Suppressor macrophage treated with lipopolysaccharide for 1 hour (primary cell): ENCODE measurements at places on chromosomes 6 and 20.

DNA sequence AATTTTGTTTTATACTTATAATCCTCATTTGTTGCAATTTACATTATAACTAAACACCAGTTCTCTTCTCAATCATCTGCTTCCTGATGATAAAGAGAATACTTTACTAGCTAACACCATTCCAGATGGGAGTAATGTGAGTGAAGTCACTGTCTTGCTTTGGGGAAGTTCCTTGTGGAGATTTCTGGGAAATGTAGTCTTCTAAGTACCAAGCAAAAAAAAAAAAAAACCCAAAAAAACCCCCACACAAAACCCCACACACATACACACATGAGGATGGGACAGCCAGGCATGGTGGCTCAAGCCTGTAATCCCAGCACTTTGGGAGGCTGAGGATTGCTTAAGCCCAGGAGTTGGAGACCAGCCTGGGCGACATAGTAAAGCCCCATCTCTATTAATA, 2.2 kb upstream of the SNPH start:
- peak; percentile 60 for DNase-seq

- no peak for DNase-seq
Measured at GRCh38 chr20:25085756-25086495, 4.0 kb upstream of the VSX1 start.

DNA sequence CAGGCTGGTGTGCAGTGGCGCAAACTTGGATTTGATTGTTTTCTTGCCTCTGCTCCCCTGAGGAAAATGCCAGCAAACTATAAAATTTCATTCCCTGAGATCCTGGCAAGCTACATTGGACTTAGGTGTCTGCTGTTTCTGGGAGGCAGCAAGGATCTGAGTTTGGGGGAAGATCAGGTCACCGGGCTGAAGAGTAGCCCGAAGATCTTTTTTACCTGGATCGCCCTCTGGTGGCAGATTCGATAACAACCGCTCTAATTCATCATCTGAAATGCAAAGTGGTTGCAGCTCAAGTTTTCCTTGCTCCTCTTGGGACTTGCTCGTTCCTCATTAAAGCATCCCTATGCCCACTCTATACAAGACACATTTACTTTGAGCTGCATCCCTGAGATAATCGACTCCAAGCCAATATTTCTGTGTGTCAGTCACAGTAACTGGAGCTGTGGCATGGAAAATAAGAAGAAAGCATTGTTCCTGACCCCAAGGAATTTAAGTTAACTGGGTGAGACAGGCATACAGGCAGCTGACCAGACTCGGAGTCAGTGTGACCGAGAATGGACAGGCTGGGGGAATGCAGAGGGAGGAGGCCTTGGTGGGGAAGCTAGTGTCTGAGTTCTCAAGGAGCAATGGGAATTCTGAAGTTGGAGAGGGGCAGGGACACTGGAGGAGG, 131.8 kb upstream of the PROKR2 start:
- DNase-seq, result peak; percentile 71

- no peak for DNase-seq
Measured at GRCh38 chr6:124670801-124671200, 291.4 kb upstream of the RNF217 start.

- DNase-seq, result no peak
Measured at GRCh38 chr6:1605004-1605892, 4.5 kb upstream of the FOXC1 start.

GRCh38 chr6:122374307-122374706, 25.1 kb upstream of the HSF2 start:
- no peak for DNase-seq

- DNase-seq, result no peak
Measured at GRCh38 chr6:162875070-162875469, 147.3 kb downstream of the PACRG start.

DNA sequence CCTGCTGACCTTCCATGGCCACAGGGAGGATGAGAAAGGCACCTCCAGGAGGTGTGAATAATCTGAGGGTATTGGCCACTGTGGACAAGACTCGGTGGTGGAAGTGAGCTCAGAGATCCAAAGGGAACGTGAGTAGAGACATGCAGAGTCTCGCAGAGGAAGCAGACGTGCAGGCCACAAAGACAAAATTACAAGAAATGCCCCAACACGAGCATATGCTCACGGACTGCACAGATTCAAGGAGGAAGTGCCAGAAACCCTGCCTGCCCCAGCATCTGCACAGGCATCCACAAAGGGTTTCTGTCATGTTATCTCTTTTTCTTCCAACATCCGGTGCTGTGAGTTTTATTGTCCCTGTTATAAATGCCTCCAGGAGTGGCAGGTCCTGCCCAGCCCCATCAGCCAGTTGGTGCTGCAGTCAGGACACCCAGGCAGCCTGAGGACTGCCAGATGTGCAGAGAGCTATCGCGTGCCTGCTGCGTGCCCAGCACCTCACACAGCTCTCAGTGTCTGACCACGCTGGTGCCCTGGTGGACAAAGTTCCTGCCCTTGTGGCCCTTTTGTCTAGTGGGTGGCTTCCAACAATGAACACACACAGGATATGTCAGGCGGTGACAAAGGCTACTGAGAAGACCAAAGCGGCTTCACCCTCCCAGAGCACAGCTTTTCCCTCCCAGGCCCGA, 34.0 kb upstream of the FANCE start:
- peak; percentile 48 for DNase-seq

GRCh38 chr6:27452496-27452897, 20.4 kb downstream of the ZNF184 start:
- DNase-seq, result peak; percentile 1

GRCh38 chr6:6758915-6759654, 170.6 kb downstream of the LY86 start:
- peak; percentile 87 for DNase-seq
